ENCODE measurements at places on chromosomes 4 and X.

DNA sequence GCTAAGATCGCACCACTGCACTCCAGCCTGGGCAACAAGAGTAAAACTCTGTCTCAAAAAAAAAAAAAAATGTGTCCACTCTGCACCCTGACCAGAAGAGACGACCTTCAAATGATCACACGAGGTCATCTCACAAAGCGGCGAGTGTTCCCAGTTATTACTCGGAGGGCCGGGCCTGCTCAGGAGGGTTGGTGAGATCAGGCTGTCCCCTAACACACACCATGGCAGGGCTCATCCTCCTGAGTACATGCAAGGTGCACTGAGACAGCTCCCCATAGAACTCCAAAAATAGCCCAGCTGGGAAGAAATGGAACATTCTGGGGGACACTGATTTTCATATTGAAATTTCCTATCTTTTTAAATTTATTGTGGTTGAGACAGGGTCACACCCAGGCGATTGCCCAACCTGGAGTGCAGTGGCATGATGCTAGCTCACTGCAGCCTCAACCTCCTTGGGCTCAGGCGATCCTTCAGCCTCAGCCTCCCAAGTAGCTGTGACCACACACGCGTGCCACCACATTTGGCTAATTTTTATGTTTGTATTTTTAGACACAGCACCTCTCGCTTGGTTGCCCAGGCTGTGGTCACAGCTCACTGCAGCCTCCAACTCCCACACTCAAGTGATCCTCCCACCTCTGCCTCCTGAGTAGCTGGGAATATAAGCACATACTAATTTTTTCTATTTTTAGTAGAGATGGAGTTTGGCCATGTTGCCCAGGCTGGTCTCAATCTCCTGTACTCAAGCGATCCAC lies 51.5 kb downstream of the DHRSX start:
- DNase-seq, result no peak

- DNase-seq, result no peak
Observed at GRCh38 chr4:161540265-161540664, 623.5 kb downstream of the FSTL5 start.

DNA sequence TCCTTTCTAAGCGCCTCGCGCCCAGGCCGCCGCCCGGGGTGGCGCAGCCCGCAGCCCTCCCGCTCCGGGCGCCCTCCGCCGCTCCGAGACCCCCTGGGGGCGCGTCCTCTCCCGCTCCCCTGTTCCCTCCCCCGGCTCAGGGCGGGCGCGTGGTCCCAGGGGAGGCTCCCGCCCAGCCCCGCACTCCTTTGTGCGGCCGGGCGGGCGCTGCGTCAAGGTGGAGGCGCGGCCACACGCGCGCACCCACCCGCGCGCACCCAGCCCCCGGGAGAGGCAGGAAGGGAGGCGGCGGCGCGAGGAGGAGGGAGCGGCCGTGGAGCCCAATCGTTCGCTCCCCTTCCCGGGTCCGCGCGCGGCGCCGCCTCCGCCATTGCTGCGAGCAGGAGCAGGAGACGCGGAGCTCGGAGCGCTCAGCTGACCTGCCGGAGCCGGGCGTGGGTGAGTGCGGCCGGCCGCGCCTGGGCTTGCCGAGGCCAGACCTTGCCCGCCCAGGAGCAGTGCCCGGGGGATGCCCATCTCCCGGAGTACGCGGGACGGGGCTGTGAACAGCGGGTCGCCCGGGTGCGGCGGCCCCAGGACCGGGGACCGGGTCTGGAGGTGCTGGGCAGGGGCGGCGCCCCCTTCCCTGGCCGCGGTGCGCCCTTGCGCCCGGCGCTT lies at the start of gene NSG1:
Gene NSG1 (plus strand): TSS at position 367 of the 657 bp plus-strand sequence. CDS start 528 bp downstream, outside the sequence.
- DNase-seq, result peak; percentile 64

DNA sequence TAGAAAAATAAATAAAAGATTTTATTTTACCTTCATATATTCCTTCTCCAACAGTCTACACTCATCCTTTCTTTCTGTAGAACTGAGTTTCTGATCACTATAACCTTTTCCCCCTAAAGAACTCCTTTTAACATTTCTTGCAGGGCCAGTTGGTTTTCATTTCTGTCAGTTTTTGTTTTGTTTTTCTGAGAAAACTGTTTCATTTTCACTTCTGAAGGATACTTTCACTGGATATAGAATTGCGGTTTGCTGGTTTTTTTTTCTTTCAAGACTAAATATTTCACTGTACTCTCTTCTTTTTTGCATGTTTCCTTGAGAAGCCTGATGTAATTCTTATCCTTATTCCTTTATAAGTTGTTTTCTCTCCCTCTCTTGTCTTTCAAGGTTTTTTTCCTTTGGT lies 90.4 kb upstream of the EOLA2 start:
- no peak for DNase-seq

- DNase-seq, result no peak
Observed at GRCh38 chr4:8188085-8188484, 11.0 kb upstream of the SH3TC1 start.

DNA sequence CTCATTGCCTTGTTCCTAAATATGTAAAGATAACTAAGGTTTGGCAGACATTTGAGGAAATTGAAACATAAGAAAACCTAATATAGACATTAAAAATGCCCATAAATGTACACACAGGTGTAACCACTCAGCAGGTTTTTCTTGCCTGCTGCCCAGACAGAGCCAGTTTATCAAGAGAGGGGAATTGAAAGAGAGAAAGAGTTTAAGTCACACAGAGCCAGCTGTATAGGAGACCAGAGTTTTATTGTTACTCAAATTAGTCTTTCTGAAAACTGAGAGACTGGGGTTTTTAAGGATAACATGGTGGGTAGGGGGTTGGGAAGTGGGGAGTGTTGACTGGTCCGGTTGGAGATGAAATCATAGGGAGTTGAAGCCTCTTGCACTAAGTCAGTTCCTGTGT lies 119.0 kb downstream of the CFAP299 start:
- no peak for DNase-seq

DNA sequence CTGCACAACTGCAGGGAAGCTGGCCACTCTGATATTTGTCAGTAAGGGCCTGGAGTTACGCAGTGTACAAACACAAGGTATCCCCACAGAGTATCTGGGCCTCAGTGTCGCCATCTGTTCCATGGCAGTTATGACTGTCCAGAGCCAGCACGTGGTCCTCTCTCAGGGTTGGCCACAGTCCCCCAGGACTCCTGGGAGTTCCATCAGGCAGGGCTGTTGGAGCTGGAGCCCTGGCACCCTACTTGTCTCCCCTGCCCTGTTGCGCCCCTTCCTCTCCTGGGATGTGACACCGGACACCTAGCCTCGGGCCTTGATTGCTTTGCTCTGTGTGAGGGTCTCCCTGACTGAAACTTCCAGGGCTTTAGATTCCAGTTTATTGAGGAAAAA lies 8.4 kb downstream of the HTRA3 start:
- no peak for DNase-seq
